ENCODE measurements at places on chromosomes 3 and 15.

- peak; percentile 64 for DNase-seq
Measured at GRCh38 chr3:13040361-13041074, 32.7 kb downstream of the IQSEC1 start.

DNA sequence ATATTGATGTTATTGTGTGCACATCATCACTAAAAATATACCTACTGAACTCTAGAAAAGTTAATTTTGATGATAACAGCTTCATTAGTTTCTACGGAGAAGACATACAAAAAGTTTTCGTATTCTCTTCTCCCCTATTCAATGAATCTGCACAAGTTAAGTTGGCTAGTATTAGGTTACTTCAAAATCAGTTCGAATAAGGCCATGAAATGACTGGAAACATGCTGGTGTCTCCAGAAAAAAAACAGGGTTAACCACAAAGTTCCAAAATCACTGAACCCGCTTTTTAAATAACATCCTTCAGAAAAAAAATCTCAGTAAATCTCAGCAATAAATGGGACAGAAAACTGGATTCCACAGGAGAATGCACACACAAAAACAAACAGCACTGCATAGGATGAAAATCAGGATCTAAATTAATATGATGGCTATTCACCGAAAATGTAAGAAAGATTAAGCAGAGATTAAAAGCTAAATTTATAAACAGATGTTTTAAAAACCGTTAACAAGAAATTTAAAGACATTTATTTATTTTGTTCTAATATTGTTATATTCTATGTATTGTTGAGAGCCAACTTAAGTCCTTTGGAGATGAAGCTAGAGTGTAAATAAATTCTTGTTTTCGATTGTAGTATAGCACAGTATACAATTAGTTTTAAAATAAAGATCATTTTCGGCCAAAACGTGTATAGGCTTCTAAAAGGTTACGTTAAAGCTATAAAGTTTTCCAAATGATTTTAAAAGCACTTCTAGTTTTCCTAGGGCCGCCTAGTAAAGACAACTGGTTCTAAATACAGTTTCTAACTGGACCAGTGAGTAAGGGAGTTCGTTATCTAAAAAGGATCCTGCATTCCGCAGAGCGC is 1.0 kb downstream of the IGSF11 start:
- no peak for DNase-seq

GRCh38 chr3:153829606-153830170 is 291.5 kb upstream of the ARHGEF26 start:
- no peak for DNase-seq

DNA sequence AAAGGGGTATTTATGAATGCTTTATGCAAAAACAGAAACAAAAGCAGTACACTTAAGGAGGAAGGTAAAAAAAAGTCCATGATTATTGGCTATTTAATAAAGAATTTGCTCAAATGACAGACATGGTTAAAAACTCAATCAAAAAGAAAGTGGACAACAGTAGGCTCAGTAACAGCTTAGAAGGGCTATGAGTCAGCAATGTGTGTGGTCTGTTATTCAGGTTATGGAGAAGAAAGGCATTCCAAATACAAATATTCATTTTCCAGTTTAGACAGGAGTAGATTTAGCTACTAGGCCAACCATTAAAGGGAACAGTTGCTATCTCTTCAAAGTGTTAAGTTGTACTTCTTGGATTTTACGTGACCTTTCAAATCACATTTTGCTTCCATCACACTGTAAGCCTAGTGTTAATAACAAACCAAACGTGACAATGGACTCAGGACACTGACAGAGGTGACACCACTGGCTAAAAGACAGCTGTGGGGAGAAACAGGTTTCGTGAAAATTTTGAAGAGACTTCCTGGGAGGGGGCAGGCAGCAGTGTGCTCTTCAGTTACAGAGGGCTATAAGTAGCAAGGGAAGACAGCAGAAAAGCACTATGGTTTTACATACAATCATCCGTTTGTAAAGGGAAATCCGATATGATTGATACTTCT is 41.7 kb upstream of the MYO5C start:
- peak; percentile 7 for DNase-seq

DNA sequence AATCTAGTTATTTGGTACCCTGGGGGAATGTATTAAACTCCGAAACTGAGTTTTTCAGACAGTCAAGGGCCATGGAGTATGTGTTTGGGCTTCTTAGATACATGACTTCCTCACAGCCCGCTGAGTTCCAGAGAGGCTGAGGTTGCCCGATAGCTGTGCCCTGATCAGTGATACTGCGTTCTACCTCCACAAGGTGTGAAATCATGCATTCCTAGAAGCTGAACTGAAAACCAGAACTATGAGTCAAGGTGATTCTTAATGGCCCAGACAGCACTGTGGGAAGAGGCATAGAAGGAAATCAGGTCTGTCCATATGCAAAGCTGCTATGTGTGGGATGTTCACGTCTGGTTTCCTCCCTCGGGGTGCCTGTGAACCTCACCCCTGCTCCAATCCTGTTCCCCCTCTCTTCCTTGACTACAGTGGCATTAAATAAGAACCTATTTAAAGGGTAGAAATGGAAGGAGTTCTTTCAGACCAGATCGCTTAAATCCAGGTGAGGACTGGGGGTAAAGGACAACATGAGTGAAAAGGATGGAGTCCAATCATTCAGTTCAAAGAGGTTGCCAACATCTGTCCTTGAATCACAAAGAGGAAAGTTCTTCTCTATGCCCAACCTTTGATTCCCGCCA is 74.3 kb downstream of the MYO1E start:
- DNase-seq, result no peak

DNA sequence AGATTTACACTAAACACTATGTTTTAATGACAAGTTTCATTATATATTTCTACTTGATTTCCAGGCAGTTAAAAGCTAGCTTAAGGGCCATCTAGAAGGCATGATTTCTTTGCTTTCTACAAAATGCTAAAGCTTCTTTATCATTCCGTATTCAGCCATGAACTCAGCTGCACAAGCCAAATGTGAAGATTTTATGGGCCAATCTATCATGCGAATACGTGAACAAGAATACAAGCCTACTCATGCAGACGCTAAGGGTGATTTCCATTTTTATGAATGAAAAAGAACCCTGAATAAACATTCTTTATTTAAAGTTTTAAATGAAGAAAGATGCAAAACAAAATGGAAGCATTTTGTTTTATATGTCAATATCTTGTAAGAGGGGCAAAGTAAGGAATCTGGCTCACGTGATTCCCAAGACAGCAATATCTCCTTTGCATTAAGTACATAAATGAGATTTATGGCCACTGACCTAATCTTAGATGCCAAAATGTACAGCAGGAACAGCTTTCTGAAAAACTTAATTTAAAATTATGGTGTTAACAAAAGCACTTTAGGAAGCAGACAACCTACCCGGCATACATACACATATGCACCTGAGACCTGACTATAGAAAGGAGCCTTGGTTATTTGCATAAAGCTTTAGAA is 215.8 kb downstream of the DPH6 start:
- no peak for DNase-seq

- no peak for DNase-seq
Measured at GRCh38 chr15:99439524-99439835, 126.3 kb upstream of the MEF2A start.

GRCh38 chr3:151421938-151422337 is 37.4 kb upstream of the P2RY12 start:
- DNase-seq, result peak; percentile 53

DNA sequence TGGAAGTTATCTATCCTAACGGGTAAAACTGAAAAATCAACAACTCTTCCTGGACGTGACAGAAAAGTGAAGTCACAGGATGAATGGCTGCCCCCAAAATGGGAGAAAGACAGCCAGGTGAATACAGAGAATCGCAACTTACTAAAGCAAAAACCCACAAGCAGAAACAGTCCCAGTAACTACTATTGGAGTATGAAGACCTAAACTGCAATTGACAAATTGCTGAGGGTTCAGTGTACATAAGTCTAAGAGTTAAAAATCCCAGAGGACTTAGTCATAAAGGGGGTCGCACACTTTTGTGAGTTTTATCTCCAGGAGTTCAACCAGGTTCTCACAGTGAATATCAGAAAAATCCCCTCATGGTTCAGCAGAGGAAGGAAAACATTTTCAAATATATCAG is 56.8 kb upstream of the IMPG2 start:
- DNase-seq, result no peak

DNA sequence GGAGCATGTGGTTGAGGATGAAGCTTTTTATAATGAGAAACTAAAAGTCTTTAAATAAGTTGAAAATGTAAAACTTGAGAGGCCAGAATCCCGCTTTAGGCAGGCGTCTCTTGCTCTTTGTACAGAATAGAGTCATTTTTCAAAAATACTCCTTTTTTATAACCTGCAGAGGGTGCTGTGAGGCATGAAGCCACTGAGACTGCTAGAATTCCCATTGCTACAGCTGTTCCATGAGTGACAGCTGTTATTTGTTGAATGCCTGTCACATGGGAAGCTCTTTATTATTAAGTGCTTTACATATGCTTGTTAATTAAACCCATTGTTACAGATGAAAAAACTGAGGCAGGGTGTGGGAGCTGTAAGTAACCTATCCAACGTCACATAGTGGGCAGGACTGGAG is 18.5 kb downstream of the MINAR1 start:
- DNase-seq, result no peak

DNA sequence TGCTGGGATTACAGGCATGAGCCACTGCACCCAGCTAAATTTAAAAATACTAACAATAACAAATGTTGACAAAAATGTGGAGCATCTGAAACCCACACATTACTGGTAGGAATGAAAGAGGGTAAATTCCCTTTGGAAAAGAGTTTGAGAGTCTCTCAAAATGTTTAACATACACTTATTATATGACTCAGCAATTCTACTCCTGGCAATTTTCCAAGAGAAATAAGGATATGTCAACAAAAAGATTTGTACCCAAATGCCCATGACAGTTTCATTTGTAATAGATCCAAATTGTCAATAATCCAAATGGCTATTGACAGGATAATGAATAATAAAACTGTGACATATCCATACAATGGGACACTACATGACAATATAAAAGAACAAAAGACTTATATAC is 9.0 kb downstream of the HCLS1 start:
- peak; percentile 16 for DNase-seq

GRCh38 chr3:3038201-3038991 is 71.8 kb downstream of the IL5RA start:
- DNase-seq, result no peak

DNA sequence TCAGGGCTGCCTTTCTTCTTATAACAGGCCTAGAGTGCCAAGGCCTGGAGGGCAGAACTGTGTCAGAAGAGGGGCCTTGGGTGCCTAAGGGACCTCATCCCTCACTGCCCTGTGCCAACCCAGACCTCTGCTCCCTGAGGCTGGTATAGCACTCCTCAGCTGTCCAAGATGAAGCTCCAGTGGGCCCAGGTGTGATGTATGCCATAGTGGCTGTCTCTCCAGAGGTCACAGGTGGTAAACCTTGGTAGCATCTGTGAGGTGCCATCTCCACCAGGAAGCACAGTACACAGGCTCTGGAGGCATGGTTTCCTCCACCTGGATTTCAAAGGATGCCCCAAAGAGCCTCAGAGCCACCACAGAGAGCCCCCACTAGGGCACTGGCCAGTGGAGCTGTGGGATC is 12.3 kb upstream of the KLHL40 start:
- no peak for DNase-seq

- no peak for DNase-seq
Measured at GRCh38 chr3:15310491-15311370, 21.7 kb downstream of the SH3BP5 start.

- peak; percentile 66 for DNase-seq
Measured at GRCh38 chr15:22974745-22975144, 5.4 kb downstream of the CYFIP1 start.

- DNase-seq, result no peak
Measured at GRCh38 chr15:101538177-101538576, 48.7 kb upstream of the PCSK6 start.

DNA sequence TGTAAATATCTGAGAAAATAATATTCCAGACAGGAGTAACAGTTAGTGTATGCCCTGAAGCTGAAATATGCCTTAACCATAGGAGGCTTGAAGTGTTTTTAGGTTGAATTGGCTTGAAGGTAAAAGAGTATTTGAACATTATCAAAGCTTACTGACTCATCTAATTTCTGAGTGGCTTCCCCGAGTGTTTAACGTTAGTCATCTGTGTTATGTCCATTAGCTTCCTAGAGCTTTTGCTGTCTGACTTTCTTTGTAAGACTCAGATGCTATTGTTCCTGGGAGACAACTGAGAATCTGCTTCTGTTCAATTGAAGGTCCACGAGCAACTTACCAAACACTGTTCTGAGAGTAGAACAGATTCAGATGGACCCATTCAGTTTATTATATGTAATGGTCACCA is 656.8 kb upstream of the NECTIN3 start:
- DNase-seq, result no peak

DNA sequence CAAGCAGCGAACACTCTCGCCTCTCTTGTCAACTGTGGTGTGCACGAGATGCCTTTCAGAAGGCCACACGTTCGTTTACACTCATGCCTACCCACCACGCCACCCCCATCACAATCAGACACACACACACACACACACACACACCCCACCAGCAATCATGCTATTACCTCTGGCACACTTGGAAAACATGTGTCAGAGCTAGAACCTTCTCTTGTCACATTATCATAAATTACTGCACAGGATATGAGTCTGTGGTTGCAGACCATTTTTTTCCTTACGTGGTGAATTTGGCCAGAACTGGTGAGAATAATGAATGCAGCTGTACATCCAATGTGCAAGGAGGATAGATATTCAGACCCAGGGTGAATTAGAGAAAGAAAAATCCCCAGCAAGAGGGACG is 52.4 kb downstream of the TRIM69 start:
- peak; percentile 91 for DNase-seq

DNA sequence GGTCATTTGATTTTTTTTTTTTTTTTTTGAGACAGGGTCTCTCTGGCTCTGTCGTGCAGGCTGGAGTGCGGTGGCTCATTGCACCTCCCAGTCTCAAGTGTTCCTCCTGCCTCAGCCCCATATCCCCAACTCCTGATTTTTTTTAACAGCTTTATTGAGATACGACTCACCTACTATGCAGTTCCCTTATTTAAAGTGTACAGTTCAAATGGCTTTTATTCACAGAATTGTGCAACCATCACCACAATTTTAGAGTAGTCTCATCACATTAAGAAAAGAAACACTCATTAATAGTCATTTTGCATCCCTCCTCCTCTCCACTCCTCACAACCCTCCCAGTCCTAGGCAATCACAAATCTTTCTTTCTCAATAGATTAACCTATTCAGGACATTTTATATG is 1.9 kb upstream of the TRA2B start:
- DNase-seq, result peak; percentile 57

- no peak for DNase-seq
Measured at GRCh38 chr15:80151148-80151547, 1.7 kb upstream of the FAH start.

- DNase-seq, result peak; percentile 90
Measured at GRCh38 chr15:94844538-94845389, 613.4 kb downstream of the MCTP2 start.

GRCh38 chr3:16587047-16587680 is 18.1 kb downstream of the DAZL start:
- DNase-seq, result no peak

GRCh38 chr3:178336336-178336735 is 199.9 kb upstream of the KCNMB2 start:
- no peak for DNase-seq

GRCh38 chr3:195906865-195907683 is 1.3 kb downstream of the TNK2 start:
- peak; percentile 80 for DNase-seq

GRCh38 chr3:94162700-94163099 is 99.8 kb downstream of the NSUN3 start:
- peak; percentile 60 for DNase-seq
